ENCODE measurements at places on chromosomes 7 and 10.

GRCh38 chr7:94231305-94231704 is 163.4 kb upstream of the COL1A2 start:
- peak; percentile 59 for ATAC-seq

GRCh38 chr7:36881233-36881874 is 157.1 kb upstream of the AOAH start:
- ATAC-seq: no peak

DNA sequence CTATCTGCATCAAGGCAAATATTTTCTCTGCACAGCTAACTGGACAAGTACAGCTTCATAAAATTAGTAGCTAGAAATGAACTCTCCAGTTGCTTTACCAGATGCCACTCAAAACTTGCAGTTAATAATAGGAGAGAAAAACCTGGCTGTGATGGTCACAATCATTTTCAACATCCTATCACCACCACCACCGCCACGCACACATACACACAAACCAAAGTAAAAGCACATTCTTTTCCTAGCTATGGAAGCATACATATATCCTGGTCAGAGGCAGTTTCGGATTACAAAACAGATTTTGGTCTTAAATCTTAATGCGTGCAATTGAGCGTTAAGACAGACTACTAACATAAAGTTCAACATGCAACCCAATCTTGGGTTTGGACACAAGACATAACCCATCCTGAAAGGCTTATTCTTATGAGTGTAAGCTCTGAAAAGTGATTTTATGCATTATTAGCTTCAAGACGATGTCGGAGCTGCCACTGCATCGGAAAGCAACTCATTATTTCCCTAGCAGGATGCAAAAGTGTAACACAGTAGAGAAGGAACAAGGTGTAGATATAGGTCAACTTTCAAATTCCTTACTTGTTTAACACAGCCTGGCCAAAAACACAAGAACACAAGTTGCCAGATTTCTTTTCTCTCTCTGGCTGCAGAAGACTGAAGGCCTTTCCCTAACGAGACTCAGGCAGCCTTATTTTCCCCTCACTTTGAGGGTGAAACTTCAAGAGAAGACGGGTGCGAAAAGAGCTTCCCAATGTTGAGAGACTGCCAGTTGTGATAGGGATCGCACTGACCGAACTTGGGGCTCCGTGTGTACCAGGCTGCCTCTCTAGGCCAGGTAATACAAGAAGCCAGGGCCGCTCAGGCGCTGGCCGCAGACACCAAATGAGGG is 1.2 kb downstream of the CACUL1 start:
- ATAC-seq: no peak

DNA sequence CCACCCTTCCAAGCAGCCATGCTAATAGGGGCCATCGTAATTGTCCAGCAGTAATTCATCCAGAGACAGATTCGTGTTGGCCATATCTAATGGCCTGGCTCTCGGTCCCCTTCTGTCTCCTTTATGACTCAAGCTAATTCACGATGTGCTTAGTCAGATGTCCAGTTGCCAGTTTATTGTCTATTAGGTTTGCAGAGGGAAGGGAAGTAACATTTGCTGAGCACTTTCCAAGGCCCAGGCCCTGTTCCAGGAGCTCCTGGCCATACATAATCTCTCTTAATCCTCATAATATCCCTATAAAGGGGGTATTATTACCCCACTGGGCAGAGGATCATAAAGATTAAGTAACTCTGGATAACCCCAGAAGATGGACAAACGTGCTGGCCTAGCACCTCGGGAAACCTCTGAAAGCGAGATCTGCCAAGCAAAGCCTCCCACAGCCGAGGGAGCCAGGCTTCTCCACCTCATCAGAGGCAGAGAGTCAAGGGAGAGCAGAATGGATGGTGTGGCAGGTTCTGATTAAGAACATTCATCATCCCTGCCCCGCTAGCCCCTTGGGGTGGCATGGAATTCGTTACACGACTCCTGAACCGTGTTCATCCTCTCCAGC is 153.7 kb downstream of the PLXNA4 start:
- ATAC-seq: no peak

DNA sequence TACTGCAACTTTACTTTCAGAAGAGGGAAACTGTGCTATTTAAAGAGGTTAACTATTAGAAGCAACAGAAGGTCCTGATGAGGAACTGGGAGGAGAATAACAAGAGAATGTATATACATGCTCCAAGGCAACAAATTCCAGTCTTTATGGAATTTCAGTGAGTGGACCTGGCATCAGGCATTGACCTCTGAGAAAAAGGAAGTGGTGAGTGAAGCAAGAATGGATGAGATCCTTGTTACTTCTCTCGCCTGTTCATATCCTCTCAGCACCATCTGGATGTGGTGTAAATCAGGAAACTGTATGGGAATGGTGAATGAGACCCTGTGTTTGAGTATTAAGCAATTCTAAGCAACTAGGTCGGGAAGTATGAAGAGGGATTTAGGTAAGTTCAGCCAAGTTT is 30.3 kb upstream of the KBTBD2 start:
- ATAC-seq: no peak

- ATAC-seq: no peak
Measured at GRCh38 chr10:103861505-103861904, 6.1 kb upstream of the SH3PXD2A start.

- ATAC-seq: no peak
Measured at GRCh38 chr10:104892879-104893617, 252.0 kb downstream of the SORCS3 start.

- ATAC-seq: no peak
Measured at GRCh38 chr10:96082153-96082552, 38.8 kb downstream of the CCNJ start.

Data from stimulated activated memory B cell treated with anti-CD40 and anti-IgM and Interleukin-4, amounts not matched to agents 10 μg/mL and 1 μg/mL and 100 μg/mL, for 72 hours (primary cell).